ENCODE measurements at places on chromosomes 7 and 10.

GRCh38 chr7:43480581-43480980 lies 102.3 kb upstream of the STK17A start:
- no peak for DNase-seq

DNA sequence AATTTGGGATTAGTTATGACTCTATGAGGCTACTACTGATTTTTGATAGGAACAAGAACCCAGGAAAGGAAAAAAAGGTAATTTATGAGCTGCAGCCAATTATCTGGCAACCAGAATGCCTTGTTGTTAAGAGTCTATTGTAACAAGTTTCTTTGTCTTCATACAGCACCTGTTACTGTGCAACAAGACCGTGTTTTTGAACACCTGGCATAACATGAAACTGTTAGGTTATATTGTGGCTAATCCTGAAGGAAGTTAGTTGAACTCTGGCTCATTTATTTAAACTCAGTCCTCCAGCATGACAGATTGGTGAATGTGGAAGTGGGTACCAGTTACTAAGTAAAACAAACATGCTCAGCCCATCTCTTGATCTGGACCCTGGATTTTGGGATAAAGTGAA lies 33.0 kb downstream of the RALA start:
- peak; percentile 52 for DNase-seq

DNA sequence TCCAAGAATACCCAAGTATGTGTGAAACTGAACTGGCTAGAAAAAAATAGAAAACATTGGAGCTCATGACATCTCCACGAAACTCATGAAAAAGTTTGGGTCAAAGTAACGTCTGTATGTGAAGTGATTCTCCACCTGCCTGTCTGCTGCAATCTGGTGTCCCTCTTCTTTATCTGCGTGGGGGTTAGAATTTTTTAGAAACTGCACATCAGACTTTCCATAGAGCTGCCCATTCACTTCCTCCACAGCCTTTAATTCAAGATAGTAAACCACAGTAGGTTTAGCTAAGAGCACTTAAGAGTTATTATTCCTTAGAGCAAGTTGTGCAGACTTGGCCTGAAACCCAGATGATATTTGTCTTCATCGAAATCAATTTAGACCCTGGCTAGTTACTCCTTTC lies 55.3 kb downstream of the SCIN start:
- no peak for DNase-seq

DNA sequence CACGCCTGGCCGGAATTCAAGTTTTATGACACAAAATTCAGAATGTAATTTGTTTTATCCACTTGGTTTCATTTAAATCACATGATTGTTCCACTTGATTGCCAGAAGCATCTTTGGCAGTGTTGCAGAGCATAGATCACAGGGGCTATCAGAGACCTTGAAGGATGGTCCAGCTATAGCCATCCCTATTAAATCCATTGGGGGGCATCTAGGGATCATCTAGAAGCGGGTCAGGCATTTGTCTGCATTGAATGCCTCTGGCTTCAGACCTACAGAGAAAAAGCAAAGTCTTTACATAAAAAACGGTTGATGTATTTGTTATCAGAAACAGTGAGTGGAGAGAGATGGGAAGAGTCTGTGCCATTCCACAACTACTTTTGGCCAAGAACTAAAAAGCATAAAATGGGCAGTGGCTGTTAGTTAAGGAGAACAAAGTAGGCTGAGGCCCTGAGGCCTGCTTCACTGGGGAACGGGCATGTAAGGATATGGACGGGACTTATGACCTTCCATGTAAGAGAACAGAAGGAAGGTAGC lies 146.3 kb downstream of the NXPH1 start:
- no peak for DNase-seq

Data from NCI-H1417 treated with DMSO at 0.1 percent for 48 hours (cell line).